Fibroblast of mammary gland (primary cell): ENCODE measurements at places on chromosomes 1 and 21.

GRCh38 chr1:84347271-84347931, 45.9 kb downstream of the SAMD13 start:
- DNase-seq, result peak; percentile 58

DNA sequence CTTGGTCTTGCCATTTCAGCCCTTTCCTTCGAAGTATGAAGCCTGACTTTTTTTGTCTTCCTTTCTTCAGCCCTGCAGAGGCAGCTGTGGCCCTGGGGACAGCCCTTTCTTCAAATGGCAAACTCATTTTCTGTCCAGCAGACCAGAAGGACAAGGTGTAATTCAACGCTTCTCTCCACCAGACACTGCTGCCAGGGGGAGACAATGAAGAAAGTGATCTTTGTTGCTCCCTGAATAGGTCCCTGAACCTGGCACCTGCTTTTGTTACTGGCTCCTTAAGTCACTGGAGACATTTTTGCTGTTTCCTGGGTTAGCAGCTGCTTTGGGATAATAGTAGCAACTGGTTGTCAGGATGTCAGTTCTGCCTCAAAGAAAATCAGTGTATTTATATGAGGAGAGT, 50.8 kb upstream of the MACF1 start:
- DNase-seq, result no peak

- DNase-seq, result no peak
These were observed 465.6 kb upstream of the ADGRL4 start for GRCh38 chr1:79472067-79472656.

- DNase-seq, result peak; percentile 48
These were observed 252.3 kb downstream of the BRINP2 start for GRCh38 chr1:177423090-177423489.

DNA sequence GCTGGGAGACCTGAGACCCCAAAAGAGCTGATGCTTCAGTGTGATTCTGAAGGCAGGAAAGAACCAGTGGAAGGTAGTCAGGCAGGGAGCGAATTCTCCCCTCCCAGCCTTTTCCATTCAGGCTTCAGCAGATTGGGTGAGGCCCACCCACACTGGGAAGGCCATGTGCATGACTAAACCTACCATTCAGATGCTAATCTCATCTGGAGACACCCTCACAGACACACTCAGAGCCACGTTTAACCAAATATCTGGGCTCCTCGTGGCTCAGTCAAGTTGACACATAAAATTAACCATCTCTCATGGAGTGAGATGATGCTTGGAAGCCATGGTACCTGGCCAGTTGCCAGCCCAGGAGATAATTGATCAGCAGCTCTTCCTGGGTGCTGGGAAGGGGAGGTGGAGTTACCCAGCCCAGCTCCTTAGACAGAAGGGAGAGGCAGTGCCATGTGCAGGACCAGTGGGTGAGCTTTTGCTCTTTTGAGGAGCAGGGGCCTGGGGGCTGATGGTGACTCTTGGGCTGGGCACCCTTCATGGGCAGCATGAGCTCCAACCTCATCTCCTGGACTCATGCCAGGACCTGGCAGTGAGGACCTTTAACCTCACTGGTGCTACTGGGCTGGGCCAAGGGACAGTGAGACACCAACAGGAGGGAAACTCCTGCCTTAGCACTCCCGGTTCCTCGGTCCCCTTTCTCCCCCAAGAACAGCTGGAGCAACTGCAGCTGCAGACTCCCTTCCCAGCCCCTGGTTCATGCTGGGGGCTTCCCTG, 89.0 kb upstream of the ACTL8 start:
- peak; percentile 44 for DNase-seq
